Fibroblast of lung (primary cell): ENCODE measurements at places on chromosomes 2 and 18. TPM values are rescaled to one million over a fixed set of nuclear protein-coding genes. Genes with fewer than 3 reads are reported as not detected.

DNA sequence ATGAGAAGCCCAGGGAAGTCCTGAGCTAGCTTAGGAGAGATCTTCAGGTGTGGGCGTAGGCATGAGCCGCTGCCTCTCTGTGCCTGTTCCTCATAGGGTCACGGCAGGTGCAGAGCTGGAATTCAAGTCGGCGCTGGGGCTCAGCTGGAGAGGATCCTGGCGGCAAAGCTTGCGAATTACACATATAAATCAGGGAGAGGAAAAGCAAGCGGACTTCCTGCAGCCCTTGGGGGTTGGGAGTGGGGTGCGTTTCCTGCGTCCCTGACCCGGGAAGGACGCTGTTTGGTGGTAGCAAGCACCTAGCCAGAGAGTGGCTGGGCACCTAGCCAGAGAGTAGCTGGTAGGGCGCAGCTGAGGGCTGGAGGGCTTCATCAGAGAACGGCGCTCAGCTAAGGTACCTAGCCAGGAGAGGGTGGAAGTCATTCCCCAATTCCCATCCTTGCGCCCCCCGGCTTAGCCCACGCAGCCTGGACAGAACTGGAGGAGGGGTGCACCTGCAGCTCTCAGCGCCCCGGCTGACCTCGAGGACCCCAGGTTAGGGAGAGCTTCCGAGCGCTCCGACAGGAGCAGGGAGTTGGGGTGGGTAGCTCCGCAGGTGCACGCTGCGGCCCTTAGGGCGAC is 459 bp upstream of the EFR3B start:
- H3K36me3 ChIP-seq, result no peaks in the 10 kb centered on the region
- no peak overlapping the region for H3K27ac ChIP-seq
- DNase-seq, result peak; percentile 28
- H3K4me3 ChIP-seq, result peak overlapping the region; percentile 46
- H3K4me1 ChIP-seq, result peaks cover 14% of the 10 kb centered on the region
- peaks cover 11% of the 10 kb centered on the region for H3K27me3 ChIP-seq

DNA sequence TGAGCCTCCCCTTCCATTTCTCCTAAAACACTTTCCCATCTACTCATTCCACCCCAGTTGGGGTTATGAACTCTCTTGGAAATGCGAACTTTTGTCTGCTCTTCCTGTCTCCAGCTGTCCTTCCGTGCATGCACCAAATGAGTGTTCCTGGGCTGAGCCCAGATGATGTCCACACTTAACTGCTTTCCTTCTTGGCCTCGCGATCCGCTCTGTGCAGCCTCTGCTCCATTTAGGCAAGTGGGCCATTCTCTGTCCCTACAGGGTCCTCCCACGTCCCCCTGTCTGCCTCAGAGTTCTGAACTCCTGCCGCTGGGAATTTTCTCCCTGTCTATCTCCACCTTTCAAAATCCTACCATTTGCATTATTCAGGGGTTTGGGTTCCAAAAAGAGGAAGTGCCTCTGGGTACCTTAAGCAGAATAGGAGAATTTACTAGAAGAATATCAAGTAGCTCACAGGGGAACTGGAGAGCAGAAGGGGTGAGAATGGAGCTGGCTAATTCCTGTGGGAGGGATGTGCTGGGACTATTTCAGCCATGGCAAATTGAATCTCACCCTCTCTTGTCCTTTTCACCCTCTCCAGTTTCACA is 4.7 kb upstream of the NCK2 start:
- no peak overlapping the region for H3K27ac ChIP-seq
- H3K36me3 ChIP-seq, result no peaks in the 10 kb centered on the region
- H3K4me1 ChIP-seq, result peaks cover 2% of the 10 kb centered on the region
- DNase-seq, result no peak

The PPP3R1 gene
- total RNA-seq, result 18.0 and 22.8 TPM in 2 replicates

The HJURP gene
- total RNA-seq, result 0.26 and 5.8 TPM in 2 replicates

The STON1 gene
- 12.1 and 16.7 TPM in 2 replicates for total RNA-seq

GRCh38 chr2:53188851-53189510 is 578.6 kb upstream of the CHAC2 start:
- no peak overlapping the region for H3K27ac ChIP-seq
- H3K4me3 ChIP-seq, result no peak overlapping the region
- DNase-seq, result peak; percentile 58

The DLX2 gene
- total RNA-seq, result not detected in 2 replicates

The GMCL1 gene
- 7.7 and 9.1 TPM in 2 replicates for total RNA-seq
